ENCODE measurements at places on chromosomes 1 and 21. TPM values are rescaled to one million over a fixed set of nuclear protein-coding genes. Genes with fewer than 3 reads are reported as not detected.

NAV1 gene
- 1.7 TPM for polyA plus RNA-seq

GRCh38 chr1:115428256-115428655 is 90.2 kb upstream of the NGF start:
- no peak for DNase-seq

CCDC17 gene
- 1.0 TPM for polyA plus RNA-seq

DNA sequence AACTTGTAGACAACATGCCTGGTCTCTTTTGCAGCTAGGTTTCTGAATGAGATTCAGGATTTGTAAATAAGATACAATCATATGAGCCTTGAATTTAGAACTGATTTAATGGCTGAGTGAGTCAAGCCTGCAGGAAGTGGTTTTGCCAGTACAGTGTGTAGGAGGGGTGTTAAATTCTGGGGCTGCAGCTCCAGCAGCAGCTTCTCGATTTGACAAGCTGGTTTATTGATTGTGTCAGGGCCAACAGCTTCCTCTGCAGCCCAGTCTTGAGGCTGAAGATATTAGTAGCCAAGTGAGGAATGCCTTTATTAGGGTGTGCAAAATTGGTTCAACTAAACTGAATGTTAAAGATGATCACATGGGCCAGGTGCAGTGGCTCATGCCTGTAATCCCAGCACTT is 11.5 kb upstream of the PLA2G5 start:
- peak; percentile 12 for DNase-seq

DNA sequence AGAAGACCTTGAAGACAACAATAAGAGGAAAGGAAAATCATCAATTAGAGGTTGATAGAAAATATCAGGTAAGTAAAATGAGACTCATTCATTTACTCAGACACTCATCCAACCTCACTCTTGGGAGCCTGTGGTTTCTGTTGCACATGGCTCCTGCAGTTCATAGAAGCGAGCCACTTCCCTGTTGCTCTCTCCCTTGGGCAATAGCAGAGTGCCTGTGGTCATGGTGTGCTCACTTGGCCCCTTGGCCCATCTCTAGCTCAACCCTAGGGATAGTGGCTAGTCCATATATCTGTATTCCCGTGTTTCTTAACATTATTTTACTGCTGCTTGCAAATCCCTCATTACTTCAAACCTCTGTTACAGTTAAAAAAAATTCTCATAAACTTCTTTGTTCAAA is 368.6 kb downstream of the PTPRC start:
- no peak for DNase-seq

- no peak for DNase-seq
Observed at GRCh38 chr1:100627054-100627716, 89.2 kb downstream of the GPR88 start.
